LHCN-M2 (cell line): ENCODE measurements at places on chromosomes 7 and 10.

GRCh38 chr7:128247640-128248194, 6.6 kb downstream of the LEP start:
- peak; percentile 53 for DNase-seq

- no peak for DNase-seq
Measured at GRCh38 chr7:143954135-143954534, 509 bp upstream of the OR2F1 start.

DNA sequence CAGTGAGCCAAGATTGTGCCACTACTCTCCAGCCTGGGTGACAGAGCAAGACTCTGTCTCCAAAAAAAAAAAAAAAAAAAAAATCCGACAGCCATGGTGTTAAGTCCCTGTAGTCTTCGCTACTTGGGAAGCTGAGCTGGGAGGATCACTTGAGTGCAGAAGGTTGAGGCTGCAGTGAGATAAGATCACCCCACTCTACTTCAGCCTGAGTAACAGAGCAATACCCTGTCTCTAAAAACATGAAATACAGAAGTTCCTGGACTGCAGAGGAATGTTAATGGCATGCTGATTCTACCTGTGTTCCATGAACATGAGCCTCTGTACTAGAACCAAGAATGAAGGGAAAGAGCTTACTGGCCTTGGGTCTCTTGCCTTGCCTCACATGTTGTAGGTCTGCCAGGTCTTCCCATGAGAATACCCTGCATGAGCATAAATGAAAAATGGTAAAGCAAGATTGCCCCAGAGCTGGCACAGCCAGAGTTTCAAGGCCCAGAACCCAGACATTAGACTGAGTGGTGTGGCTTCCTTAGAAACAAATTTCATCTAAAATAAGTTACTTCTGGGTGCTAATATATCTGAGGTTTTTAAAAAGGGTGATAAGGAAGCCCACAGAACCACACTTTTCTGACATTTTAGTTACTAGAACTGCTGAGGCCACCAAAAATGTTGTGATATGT, 8.6 kb downstream of the YAE1 start:
- no peak for DNase-seq

GRCh38 chr10:121734589-121735045, 136.4 kb upstream of the FGFR2 start:
- peak; percentile 15 for DNase-seq

- peak; percentile 33 for DNase-seq
Measured at GRCh38 chr10:48306870-48307710, 613 bp downstream of the MAPK8 start.

DNA sequence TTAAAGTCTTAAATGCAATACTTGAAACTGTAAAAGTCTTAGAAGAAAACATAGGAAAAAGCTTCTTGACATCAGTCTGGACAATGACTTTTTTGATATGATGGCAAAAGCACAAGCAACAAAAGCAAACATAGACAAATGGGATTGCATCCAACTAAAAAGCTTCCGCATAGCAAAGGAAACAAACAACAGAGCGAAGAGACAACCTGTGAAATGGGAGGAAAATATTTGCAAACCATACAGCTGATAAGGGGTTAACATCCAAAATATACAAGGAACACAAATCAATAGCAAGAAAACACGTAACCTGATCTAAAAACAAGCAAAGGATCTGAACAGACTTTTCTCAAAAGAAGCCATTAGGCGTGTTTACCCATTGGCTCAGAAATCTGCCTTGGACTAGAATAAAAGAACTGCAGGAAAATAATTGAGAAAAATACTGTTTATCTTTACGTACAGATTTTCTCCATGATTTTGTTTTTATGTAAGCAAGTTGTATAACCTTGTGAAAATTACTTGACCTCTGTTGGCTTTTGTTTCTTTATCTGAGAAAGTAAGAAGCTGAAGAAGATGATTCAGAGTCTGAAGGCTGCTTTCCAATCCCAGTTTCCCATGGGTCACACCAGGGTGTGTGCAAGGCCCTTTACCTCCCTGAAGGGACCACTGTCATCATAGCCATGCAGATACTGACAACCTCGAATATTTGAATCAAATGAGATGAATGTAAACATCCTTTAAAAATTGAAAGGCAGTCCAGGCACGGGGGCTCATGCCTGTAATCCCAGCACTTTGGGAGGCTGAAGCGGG, 99.1 kb upstream of the LANCL2 start:
- DNase-seq = no peak

DNA sequence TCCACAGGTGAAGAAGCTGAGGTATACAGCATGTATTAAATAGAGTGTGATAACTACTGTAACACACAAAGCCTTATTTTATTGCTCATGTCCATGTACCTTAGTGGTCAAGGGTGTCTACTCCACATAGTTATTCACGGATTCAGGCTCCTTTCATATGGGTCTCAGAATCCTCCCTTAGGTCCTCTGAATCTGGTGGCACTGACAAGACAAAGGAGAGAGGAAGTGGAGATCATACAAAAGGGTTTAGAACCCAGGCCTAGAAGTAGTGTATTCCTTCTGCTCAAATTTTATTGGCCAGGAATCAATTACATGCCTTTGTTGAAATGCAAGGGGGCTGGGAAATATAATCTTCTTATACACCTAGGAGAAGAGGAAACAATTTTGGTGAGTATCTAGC, 164.6 kb downstream of the PTEN start:
- DNase-seq = no peak

DNA sequence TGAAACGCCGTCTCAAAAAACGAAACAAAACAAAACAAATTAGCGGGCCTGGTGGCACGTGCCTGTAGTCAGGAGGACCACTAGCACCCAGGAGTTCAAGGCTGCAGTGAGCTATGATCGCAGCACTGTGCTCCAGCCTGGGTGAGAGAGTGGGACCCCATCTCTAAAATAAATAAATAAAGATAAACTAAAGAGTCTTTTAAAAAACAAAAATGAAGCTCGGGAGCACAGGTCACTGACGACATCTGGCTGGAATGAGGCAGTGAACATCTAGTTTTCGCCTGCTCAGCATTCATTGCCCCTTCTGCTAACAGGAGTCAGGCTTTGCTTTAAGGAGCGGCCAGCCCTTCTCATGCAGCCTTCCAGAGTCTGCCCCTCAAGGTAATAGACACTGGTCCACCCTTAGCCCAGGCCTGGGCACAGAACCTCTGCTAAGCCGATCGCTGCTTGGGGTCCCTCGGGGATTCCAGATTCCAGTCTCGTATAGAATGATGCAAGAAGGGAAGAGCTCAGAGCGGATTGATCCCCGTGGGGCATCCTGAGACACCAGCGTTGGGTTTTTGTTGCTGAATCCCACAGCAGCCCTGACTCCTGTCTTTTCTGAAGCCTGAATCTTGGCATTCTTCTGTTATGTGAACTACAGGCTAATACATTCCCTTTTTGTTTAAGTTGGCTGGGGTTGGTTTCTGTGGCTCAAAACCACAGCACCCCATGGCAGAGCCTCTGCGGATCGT, 14.2 kb upstream of the FOXK1 start:
- peak; percentile 84 for DNase-seq
